Stimulated activated CD8-positive, alpha-beta memory T cell treated with anti-CD3 and anti-CD28 coated beads, Interleukin-12 subunit alpha, Interleukin-12 subunit beta, amount 100 ng/mL, for 4 hours (primary cell): ENCODE measurements at places on chromosomes 7 and 10.

DNA sequence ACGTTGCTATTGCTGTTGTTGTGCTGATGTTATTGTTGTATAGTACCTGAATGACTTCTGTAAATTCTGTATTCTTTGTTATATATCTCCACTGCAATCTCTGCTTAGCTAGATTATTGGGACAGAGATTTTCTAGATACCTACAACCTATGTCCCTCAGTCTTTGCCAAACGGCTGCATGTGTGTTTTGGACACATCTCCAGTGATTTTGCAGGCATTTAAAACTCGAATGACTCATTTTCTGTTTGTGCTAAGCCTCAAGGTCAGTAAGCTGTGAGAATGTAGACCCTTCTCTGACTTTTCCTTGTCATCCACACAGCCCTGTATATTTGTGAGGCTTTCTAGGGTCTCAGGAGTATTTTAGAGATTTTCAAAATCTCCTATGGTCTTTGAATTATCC lies 410.7 kb downstream of the POM121L12 start:
- DNase-seq = no peak

DNA sequence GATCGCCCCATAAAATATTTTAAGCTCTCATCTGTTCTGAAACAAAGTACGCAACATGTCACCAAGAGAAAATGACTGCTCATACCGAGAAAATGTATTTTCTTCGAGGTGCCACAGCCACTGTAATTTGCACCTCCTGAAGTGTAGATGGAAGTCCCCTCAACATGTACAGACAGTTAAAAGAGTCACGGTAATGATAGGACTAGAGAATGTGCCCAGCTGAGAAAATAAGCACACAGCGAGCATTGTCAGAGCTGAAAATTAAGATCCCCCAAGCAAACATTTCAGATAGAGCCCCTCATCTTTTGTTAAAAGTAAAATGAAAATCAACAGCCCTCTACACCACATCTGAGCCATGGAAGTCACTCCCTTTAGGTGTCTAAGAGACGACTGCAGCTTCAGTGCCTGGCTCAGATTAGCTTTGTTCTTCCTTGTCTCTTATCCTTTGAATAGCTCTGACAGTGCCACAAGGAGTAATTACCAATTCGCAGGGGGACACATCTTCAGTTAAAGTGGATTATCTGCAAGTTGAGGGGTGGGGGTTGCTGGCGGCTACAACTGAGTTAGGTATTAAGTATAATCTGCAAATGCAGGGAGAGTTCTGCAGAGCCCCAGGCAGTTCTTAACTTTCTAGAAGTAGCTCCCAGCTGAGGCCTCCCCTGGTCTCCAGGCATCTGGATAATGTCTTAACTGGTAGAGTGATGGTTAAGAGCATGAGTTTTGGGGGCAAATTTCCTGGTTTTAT lies 222.7 kb upstream of the C7orf33 start:
- DNase-seq = no peak

- DNase-seq = no peak
These were observed 34.5 kb downstream of the CREB3L2 start for GRCh38 chr7:137967143-137968018.

- peak; percentile 45 for DNase-seq
These were observed 869 bp downstream of the TRIM24 start for GRCh38 chr7:138460649-138461607.

DNA sequence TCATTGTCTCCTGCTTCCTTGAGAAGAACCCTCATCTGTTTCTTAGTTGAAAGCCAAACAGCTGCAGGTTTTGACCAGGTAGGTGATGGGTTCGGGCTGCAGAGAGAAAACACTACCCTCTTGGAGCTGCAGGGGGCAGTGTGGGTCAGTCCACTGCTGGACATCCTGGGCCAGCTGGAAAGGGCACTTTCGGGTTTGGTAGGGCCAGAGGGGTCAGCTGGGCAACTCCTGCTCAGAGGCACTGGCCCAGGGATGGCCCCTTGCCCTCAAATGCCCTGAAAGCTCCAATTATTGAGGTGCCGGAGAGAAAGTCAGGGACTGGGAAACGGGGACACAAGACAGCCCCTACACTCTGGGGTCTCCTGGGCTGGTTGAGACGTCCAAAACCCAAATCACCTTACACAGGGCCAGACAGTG lies 90.7 kb downstream of the MKI67 start:
- DNase-seq = peak; percentile 40

- no peak for DNase-seq
These were observed 392.8 kb upstream of the KLF6 start for GRCh38 chr10:4177791-4178190.

DNA sequence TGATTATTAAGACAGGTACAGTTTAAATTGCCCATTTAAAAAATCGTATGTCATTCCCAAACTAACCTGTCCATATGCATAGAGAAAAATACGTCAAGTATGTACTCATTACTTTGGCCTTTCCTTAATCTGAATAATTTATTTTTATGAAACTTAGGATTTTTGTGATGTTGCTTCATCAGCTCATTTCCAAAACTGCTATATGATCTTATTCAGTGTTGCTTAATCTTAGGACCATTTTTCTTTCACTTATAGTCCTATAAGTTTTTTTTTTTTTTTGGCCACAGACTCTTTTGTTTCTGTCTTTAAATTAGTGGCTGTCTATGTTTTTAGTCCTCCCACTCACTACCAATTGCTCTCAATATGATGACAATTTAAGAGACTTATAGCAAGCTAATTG lies 345.1 kb downstream of the PHTF2 start:
- DNase-seq = no peak

GRCh38 chr7:23700046-23700445 lies 10.0 kb upstream of the STK31 start:
- DNase-seq = no peak
